ENCODE measurements at places on chromosomes 2 and 18.

DNA sequence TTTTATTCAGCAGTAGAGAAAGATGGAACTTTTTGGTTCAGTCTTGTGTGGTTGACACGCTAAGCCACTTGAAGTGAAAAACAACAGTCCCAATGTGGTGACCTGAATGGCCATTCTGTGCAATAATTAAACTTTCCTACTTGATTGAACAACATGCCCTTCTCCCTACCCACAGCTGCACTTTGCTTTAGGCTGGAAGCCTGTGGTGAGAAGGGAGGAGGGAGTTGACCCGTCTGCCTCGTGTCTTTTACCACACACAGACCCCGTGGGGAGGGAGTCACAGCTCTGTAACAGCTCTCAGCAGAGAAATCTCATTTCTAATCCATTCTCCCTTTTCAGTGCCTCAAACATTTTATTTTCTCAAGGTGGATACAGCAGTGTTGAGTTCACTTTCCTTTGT is 138.2 kb upstream of the PKDCC start:
- no peak for DNase-seq

GRCh38 chr2:182358601-182359000 is 68.2 kb downstream of the PDE1A start:
- no peak for DNase-seq

- DNase-seq = no peak
Measured at GRCh38 chr2:236160366-236161081, 7.7 kb downstream of the GBX2 start.

DNA sequence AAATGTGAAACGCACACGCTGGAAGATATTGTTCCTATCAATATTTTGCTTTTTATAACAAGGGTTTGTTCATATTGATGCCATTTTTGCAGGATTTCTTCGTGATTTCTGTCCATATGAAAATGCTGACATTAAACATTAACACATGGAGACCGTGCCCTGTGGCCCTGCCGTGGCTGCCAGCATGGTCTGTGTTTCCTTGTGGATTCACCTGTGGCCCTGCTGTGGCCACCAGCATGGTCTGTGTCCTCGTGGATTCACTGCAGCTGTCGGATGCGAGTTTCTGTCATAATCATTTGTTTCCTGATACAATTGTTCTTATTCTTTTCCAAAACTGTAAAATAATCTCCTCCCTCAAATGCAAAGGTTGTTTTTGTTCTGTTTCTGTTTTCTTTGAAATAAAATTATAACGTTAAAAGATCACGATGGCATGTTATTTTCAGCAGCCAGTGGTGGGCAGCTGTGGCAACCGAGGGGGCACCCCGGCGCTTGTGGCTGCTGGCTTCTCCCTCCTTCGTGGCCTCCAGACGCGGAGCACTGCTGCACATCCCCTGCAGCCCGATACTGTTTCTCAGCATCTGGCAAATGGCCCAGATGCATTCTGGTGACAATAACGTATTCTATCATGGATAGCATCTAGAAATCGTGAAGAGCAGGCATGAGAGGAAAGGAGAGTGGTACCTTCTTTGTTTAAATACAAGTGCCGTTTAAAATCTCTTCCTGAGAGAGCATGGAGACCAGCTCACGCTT is 143.5 kb downstream of the PTGR3 start:
- DNase-seq = no peak

GRCh38 chr2:42074661-42075060 is 26.8 kb downstream of the PKDCC start:
- no peak for DNase-seq

DNA sequence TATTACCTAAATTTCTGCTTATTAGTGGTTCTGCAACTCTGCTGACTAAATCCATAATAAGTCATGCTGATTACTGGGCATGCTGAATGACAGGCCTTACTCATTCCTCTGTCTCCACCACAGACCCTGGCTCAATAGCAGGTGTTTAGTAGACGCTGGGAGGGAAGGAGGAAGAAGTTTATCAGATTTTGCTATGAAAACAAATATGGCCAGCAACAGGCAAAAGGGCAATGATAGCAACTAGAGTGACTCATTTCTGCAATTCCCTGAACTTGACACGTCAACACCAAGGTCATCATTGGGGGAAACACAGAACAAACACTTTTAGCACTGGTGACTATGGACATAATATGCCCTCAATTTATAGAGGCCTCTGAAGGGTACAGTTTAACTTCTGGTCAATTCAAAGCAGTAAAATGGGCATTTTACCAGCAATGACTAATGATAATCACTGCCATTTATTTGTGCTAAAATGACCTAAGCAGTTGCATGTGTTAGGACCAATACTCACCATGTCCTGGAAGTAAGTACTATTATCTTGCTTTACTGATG is 35.2 kb downstream of the TMEM163 start:
- no peak for DNase-seq

- DNase-seq = no peak
Measured at GRCh38 chr18:58785171-58785805, 79.4 kb upstream of the ZNF532 start.

DNA sequence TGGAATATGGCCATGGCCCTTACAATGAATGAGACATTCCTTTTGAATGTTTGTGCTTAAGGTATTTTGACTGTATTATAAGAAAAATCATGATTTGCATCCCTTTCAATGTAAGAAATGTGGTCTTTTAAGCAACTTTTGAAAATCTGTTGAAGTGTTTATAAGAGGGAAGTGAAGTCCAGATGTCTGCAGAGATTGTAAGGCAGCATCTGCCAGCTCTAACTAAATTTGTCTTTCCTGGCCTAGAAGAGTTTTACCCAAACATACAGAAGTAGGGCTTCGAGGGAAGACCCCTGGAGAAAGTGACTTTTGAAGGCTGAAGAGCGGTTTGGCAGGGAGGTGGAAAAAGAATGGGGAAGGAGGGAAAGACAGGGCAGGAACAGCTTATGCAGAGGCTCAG is 12.2 kb downstream of the EML6 start:
- no peak for DNase-seq

GRCh38 chr18:49052891-49053644 is 102.3 kb upstream of the SMAD7 start:
- DNase-seq = no peak

DNA sequence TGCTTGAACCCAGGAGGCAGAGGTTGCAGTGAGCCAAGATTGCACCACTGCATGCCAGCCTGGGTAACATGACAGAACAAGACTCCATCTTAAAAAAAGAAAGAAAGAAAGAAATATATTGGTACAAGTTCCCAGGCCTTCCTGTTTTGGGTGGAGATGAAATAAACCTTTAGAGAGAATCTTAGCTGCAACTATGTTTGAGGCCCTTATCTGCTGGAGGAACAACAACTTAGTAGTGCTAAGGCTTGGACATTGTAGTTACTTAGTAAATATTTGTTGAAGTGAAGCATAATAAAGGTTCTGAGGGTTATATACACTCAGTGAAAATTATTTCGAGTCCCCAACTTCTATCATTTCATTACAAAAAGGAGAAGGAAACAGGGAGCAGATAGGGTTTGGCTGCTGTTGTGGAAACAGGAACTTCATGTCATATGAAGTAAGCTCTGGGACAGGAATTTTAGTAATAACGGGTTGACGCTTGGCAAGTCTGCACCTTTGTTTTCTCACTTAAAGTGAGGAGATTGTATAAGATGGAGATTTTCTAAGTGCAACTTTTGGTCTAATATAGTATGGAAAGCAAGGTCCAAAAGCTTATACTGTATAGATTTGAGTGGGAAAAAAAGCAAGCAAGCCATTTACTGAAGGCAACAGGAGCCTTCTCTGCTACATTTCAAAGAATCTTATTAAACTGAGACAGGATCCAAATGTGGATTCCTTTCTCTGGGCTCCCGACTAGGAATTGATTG is 40.0 kb upstream of the AGPS start:
- no peak for DNase-seq

DNA sequence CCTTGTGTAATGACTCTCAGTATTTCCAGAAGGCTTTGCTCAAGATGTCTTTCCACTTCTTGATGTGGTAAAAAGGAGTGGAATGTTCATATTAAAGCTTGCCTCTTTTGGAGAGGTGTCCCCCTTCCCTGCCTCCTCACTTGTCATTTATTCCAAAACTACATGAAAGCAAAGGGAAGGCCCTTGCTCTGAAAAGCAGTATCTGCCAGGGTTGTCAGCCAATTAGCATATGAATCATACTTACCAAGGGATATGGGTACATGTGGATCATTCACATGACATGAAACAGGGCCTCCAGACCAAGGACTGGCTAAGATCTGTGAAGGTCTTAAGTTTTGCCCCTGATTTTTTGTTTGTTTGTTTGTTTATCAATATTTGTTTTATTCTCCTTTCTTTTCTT is 31.3 kb downstream of the ANXA4 start:
- DNase-seq = no peak

DNA sequence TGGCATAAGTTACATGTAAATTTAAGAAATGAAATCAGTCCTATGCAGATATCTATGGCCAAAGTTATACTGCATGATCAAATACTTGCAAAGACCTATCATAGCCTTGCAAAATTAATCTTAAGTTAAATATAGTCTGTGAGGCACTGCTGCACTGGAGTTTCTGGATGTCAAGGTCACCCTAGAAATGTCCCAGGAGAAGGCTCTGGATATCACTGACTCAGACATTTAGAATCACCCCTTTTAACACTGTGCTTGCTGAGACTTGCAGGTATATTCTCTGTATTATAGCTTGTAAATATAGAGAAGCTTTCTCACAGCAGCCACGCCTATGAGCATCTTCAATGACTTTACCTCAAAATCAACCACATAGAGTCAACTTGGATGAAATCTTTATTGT is 51.5 kb downstream of the ETAA1 start:
- no peak for DNase-seq

GRCh38 chr2:128086244-128086643 is 4.8 kb upstream of the UGGT1 start:
- DNase-seq = no peak

- no peak for DNase-seq
Measured at GRCh38 chr2:128584296-128584890, 265.7 kb upstream of the HS6ST1 start.

DNA sequence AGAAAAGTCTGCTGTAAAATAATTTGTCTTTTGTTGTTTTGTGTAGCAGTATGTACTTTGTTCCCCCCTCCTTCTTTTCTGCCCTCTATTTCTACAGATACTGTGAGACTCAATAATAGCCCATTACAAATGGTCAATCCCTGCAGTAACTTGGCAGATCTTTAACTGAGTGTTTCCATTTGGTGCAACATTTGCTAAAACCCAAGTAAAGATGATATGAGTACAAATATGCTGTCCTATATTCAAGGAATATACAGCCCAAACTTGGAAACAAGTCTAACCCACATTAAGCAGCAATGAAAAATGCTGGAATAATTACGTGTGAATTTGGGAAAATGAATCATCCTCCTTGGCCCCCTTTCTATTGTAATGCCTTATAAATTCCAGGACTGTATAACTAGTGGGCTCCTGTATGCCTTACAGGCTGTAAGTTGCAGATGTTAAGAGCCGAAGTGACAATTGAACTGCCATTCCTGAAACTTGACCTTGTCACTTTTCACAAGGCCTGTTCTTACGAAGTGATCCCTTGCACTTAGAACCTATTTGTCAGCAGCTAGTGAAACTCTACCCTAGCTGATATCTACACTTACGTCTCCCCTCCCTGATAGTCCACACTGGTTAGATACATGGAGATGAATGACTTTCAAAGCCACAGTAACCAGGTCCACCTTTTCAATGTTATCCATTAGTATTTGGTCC is 104.9 kb downstream of the IRS1 start:
- DNase-seq = no peak

DNA sequence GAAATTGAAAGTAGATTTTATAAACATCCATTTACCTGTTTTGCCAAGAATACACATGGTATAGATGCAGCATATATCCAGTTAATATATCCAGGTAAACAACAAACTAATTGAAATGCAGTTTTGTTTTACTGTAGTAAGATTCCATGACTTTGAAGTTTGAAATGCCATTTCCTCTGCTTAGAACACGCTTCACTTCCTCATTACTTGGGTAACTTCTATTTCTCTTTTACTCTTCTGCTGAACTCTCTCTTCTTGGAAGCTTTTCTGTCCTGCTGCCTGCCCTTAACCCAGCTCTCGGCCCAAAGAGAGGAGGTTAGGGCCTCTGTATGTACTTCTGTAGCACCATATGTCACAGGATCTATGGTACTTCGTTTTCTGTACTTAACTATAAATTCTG is 14.1 kb upstream of the IL1RL2 start:
- peak; percentile 28 for DNase-seq

DNA sequence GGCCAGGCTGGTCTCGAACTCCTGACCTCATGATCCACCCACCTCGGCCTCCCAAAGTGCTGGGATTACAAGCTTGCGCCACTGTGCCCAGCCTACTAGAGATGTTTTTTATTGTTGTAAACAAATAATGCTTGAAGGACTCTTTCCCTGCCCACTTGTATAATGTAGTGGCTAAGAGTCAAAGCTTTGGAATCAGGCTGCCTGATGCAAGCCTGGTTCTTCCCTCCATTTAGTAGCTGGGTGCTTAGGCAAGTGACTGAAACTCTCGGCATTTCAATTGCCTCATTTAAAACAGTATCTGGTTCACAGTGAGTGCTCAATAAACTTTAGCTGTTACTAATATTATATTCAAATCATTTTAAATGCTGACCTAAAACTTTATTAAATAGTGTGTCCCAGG is 264.0 kb upstream of the FBXO11 start:
- DNase-seq = no peak

- DNase-seq = no peak
Measured at GRCh38 chr18:63224630-63225029, 94.9 kb downstream of the BCL2 start.

DNA sequence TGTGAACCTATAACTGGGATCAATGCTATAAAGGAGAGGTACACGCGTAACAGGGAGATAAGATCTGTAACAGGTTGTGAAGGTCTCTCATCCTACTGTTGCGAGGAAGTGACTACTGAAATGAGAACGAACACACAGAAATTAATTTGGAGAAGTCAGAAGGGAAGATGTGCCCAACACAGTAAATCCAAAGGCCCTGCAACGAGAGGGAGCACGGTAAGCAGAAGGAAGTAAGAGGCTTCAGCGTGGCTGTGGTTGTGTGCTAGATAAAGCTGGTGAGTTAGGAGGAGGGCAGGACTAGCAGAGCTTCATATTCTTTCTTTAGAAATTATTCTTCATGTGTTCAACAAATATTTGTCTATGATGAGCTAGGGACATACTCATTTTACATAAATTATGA is 2.5 kb upstream of the ATG16L1 start:
- DNase-seq = peak; percentile 90

DNA sequence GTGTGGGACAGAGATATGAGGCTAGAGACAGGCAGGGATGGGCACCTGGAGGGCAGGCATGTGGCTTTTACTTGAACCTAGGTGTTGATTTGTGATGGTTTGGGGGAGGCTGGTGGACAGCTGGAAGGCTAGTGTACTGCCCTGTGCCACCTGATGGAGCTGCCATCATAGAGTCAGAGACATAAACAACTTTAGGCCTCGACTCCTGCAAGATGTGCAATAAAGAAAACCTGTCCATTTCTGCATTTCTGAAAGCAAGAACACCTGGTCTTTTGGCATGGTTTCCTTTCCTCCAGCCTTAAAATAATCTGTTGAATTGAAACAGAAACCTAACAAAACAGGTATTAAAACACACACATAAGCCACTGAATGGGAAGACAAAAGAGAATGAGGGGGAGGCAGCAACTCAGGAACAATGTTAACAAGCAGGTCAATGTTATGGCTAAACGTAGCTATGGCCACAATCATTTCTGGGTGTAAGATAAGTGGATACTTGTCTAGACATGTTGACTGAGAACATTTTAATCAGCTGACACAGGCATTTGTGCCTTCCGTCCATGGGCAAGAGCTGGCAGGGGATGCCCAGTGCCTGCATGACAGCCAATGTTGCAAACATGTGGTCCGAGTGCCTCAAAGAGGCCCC is 87.8 kb downstream of the KCTD1 start:
- no peak for DNase-seq

GRCh38 chr2:35960596-35960995 is 395.0 kb upstream of the CRIM1 start:
- no peak for DNase-seq

GRCh38 chr2:60710707-60711106 is 45.4 kb upstream of the PAPOLG start:
- DNase-seq = peak; percentile 27
